ENCODE measurements at places on chromosomes 12 and 14.

DNA sequence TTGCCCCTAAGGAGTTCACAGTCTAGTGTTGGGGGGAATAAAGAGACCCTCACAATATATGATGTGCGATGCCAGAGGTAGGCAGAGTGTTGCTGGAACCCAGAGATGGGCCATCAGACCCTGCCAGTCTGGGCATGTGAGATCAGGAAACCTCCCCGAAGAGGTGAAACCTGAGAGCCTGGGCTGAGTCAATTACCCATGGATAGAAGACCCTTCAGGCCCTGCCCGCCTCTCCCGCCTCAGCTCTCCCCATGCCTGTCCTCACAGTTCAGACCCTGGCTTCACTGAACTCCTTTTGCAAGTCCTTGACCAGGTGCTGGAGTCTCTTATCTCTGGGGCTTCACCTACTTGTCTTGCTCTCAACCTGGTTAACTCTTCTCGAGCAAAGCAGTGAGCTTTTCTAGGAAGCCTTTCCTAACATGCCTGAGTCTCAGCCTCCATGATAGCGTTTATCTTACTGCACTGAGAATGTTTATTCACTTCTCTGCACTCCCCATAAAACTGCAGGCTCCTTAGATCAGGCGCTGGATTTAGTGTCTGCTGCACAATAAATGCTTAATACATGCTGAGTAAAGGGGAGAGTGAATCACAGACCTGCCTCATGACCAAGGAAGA is 19.6 kb downstream of the ALDH1L2 start:
- no peak for DNase-seq

DNA sequence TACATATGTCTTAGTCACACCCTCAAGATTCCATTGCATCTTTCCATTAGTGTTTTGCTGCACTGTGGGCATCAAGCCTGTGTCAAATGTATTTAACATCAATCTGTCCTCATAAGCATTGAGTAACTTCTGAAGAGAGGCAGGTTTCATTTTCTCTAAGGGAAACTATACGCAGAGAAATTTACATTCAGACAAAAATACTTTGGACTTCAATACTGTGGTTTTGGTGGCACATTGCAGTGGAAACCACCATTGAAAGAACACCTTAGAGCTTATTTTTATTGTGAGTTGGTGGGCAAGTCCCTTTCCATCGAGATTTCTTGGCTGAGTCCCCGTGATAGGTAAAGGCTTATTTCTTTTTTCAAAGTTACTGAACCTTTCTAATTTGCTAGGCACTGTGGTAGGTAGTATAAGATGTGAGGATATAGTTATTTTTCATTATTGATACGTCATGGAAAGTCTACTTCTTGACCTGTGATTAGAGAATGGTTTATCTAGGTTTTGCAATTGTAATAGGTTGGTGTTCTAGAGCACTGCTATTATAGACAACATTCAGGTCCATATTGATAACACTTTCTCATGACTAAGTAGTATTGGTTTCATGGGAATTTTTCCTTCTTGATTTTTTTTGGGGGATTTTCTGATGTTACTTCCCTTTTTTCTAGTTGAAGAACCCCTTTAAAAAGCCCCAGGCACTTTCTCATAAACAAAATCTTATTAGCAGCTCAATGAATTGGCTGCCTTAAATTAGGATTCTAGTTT is 81.9 kb downstream of the CFAP54 start:
- no peak for DNase-seq

GRCh38 chr12:75489613-75490210 is 9.2 kb downstream of the GLIPR1 start:
- DNase-seq: no peak

DNA sequence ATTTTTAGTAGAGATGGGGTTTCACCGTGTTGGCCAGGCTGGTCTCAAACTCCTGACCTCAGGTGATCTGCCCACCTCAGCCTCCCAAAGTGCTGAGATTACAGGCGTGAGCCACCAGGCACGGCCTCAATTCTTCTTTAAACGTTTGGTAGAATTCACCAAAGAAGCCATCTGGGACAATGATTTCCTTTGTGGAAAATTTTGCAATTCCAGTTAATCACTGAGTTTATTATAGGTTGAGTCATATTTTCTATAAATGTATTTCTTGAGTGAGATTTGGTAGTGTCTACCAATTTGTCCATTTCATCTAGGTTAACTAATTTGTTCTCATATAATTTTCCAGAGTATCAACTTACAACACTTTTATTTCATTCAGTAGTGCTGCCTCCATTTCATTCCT is 683.9 kb upstream of the TMEM132C start:
- DNase-seq: no peak

GRCh38 chr12:17148706-17149105 is 542.7 kb upstream of the LMO3 start:
- no peak for DNase-seq

- DNase-seq: no peak
Measured at GRCh38 chr12:106080791-106081170, 58.0 kb downstream of the NUAK1 start.

DNA sequence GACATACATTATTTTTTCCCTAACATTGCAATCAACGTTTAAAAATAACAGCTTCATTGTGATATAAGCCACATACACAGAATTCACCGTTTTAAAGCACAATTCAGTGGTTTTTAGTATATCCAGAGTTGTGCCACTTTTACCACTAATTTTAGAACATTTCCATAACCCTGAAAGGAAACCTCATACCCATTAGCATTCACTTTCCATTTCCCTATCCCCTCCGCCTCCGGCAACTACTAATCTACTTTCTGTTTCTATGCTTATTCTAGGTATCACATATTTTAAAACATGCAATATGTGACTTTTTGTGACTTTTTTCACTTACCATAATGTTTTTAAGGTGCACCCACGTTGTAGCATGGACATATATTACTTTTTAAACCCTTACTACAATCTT is 55.6 kb upstream of the ISM2 start:
- DNase-seq: no peak

DNA sequence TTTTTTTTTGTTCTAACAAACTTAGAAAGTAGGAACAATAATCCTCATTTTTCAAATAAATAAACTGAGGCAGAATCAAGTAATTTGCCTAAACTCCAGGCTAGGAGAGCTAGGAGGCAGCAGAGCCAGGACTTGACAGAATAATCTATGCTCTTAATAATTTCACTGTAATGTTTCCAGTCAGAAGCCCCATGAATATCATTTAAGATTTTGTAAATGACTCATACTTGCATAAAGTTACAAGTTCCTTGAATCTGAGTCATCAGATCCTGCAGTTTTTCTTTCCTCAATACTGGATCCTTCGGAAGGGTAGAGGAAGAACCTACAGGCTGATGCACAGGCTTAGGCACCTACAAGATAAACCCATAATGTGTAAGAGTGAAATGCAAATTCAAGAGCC is 29.0 kb downstream of the CAPRIN2 start:
- DNase-seq: no peak

- DNase-seq: no peak
Measured at GRCh38 chr12:93713060-93713459, 35.9 kb downstream of the CRADD start.

GRCh38 chr14:90850487-90850886 is 34.3 kb upstream of the TTC7B start:
- DNase-seq: peak; percentile 49

- peak; percentile 91 for DNase-seq
Measured at GRCh38 chr14:99884834-99885648, 91.8 kb downstream of the EML1 start.

DNA sequence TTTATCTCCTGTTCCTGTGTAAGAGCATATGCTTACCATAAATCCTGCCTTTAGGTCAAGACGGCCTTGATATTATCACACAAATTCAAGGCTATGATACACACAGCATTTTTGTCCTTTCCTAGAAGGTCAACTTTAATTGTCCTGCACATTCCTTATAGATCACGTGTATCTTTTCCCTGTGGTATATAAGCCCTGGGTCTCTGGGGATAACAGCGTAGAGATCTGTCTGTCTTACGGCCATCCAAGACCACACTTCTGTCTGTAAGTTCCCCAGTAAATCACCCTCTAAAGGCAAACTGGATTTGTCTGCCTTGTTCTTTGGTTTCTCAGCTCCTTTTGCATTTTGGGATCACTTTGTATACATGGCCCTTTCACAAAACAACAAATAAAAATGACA is 69.5 kb upstream of the TCL1B start:
- no peak for DNase-seq

DNA sequence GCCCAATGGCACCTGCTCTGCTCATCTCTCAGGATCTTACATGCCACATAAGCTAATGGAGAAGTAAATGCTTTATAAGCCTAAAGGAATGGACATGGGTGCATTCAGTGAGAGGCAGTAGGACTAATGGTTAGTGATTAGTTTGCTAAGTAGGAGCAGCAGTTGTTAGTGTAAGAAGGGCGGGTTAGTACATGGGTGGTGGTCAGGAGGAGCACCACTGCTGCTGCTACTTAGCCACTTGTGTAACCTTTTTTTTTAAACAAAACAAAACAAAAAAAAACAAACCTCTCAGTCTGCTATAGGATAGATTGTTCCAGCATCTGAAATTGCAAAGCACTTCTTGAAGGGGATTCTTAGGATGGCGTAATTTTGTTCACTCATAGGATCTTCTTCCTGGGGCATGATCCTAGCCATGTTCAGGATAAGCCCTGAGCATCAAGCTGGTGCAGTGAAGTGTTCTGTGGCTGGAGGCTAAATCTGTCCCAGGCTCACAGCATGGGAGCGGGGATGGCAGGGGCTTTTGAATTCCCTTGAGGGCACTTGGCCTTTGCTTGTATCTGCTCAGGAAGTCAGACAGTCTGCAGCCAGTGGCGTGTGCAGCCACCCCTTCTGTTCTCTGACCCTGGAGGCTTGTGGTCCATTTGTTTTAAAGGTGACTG is 63.6 kb downstream of the CHST11 start:
- DNase-seq: no peak

DNA sequence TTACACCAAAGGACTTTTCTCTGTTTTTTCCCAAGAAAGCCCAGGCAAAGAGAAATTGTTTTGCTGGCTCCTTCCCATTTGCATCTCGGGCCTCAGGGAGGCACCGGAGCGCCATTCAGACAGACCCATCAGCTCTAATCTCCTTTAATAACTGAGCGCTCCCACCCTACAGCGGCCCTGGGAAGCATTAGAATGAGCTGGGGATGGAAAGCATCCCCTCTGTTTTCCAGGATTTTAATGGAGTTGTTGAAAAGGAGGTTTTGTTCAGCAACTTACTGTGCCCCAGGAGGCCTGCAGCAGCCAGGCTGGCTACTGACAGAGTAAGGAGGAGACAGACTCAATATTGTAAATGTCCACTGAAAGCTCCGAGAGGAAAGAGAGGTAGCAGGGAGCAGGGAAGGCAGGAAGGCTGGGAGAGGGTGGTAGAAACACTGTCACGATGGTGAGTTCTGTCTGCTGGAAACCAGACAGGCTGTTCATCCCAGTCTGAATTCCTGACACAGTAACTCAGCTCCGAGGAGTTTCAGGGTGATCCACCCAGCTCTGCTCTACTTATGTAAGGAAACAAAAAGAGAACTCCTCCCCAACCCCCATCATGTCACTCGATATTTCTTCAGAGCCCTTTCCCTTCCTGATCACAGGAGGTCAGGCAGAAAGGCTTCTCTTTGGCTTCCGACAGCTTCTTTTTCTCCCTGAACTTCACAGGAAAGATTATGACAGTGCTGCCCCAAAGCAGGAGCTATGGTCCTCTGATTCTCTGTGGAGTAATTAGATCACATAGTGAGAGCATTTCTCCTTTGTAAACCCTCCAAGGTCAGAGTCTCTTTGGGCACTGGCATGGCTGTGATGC is 62.5 kb upstream of the TMEM132D start:
- DNase-seq: no peak

GRCh38 chr14:20194101-20194500 is 3.4 kb downstream of the OR11G2 start:
- DNase-seq: peak; percentile 72

GRCh38 chr12:60148831-60149230 is 553.0 kb downstream of the SLC16A7 start:
- no peak for DNase-seq

GRCh38 chr12:33439587-33440011 is at the start of gene SYT10:
TSS of gene SYT10 (minus strand) at chr12:33439819. CDS start at chr12:33439522, 297 bp downstream.
- no peak for DNase-seq

DNA sequence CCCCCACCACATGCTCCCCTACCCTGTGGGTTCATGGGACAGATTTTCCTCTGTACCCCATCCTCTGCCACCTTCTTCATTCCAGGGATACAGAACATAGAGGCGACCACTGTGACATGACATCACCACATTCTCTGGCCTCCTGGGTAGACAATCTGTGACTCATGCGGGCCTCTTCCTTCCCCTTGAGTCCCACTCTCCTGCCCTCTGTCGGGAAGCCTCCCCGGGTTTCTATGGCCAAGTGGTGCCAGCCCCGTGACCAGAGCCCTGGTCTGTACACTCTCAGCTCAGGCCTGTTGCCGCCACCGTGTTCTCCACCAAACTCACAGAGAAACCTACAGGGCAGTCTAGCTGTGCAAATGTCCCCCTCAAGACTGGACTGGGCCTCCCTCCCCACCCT is 8.0 kb downstream of the CLMN start:
- no peak for DNase-seq

DNA sequence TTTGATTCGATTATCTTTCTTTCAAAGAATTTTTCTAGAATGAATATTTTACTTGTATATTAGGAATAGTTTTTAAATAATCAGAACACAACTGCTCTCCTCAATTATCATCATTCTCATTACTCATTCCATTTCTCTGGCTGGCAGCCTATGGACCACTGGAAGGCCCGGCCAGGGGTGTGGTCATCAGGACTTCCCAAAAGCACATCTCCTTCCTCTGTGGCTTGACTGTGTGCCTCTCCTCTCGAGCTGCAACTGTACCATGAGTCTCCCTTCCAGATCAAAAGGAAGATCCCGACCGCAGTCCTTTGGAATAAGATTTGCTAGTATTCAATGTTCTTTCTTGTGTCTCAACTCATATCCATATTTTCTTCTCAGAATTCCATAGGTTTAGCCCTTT is 42.7 kb downstream of the DYRK2 start:
- no peak for DNase-seq

DNA sequence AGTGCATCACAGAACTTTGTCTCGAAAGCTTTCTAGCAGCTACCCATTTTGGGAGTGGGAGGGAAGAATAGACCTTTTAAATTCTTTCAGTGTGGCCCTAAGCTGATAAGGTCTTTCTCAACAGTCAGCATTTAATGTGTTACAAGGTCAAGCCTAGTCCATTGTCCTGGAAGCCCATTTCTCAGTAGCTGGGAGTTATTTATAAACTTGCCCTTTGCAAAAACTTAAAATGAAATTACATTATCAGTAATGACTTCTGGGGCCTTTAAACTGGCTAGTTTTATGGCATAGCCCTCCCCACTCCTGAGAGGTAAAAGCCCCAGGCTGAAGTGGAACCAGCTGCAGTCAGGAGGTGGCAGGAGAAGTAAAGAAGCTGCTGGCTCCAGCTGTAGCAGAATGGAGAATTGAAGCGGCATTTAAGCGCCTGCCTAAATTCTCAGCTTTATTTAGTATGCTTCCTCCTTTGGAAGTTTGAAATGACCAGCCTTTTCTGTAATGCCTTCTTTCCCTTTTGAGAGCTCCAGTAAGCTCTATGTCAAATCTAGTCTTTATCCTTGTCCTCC is 12.4 kb downstream of the COPZ1 start:
- peak; percentile 66 for DNase-seq

- DNase-seq: no peak
Measured at GRCh38 chr14:52825085-52825484, 33.7 kb upstream of the GNPNAT1 start.
